ENCODE measurements at places on chromosomes 2 and 18. TPM values are rescaled to one million over a fixed set of nuclear protein-coding genes. Genes with fewer than 3 reads are reported as not detected.

DNA sequence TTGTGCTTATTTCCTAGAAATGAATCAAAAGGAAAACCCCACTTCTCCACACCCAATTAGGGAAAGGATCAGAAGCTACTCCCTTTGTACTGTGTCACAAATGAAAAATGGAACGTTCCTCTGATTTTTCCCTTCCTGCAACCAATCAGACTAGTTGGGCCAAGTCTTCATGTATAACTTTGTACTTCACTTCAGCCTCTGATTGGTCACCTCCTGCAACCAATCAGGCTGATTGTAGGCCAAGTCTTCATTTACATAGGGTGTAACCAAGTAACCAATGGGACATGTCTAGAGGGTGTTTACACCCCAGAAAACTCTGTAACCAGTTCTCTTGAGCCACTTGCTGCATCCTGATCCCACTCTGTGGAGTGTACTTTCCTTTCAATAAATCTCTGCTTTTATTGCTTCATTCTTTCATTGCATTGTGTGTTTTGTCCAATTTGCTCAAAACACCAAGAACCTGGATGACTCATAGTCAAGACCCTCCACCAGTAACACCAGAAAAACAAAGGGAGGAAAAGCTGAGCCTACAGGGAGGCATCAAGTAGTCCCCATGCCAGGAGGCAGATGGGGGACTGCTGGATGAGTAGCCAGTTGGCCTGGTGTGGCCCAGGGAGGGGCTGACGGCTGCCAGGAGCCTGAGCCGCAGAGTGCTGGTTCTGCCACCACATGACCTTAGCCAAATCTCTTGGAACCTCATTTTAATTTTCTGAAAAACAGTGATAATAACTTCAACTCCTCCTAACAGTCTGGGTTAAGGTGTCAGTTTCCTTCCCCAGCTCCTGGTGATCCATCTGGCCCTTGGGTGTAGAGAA lies 46.1 kb downstream of the SOWAHC start:
- H3K27ac ChIP-seq, result no peak overlapping the region
- H3K4me3 ChIP-seq, result no peak overlapping the region
- DNase-seq, result no peak
- H3K27me3 ChIP-seq, result no peaks in the 10 kb centered on the region
- no peaks in the 10 kb centered on the region for H3K36me3 ChIP-seq
- no peaks in the 10 kb centered on the region for H3K4me1 ChIP-seq

The IL36B gene
- not detected for polyA plus RNA-seq

- H3K4me3 ChIP-seq, result no peak overlapping the region
- DNase-seq, result no peak
- H3K4me1 ChIP-seq, result peaks cover 32% of the 10 kb centered on the region
- H3K27me3 ChIP-seq, result no peaks in the 10 kb centered on the region
These were observed 88.5 kb upstream of the RANBP2 start for GRCh38 chr2:108630567-108631405.

The HTR2B gene
- polyA plus RNA-seq, result 6.7 TPM

DNA sequence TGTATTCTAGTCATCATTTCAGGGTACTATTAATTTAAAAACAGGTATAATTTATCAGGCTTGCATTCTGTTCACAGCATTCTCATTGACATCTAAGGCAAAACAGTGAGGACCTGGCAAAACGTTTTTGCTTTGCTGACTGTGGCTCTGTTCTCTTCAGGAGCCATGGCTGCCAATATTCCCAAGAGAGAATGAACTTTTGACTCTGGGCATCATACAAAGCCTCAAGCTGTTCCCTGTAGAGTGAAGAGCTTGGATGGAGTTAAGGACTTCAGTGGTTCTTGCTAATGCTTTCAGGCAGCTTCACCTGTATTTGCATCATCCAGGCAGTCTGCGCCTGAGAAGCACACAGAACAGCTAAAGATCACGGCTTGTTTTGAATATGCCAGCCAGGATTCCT lies 65.9 kb upstream of the CAVIN2 start:
- peaks cover 2% of the 10 kb centered on the region for H3K27me3 ChIP-seq
- H3K27ac ChIP-seq, result no peak overlapping the region
- no peaks in the 10 kb centered on the region for H3K4me1 ChIP-seq
- no peak for DNase-seq

DNA sequence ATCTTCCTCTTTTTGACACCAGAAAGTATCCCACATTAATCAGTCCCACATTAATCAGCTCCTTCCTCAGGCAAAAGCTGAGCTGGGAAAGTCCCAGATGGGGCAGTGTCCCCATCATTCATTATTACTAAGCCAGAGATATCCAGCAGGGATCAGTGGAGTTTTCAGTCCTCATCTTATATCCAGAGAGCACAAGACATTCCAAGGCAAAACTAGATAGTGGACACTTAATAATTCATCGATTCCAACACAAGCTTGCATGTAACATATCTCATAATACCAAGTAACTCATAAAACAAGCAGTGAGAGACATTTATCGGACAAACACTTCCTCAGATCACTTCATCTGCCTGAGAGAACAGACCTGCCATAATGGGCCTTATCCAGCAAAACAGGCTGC lies 53.1 kb downstream of the MCFD2 start:
- H3K36me3 ChIP-seq, result no peaks in the 10 kb centered on the region
- H3K27me3 ChIP-seq, result peaks cover 3% of the 10 kb centered on the region
- H3K4me3 ChIP-seq, result no peak overlapping the region
- no peak for DNase-seq

DNA sequence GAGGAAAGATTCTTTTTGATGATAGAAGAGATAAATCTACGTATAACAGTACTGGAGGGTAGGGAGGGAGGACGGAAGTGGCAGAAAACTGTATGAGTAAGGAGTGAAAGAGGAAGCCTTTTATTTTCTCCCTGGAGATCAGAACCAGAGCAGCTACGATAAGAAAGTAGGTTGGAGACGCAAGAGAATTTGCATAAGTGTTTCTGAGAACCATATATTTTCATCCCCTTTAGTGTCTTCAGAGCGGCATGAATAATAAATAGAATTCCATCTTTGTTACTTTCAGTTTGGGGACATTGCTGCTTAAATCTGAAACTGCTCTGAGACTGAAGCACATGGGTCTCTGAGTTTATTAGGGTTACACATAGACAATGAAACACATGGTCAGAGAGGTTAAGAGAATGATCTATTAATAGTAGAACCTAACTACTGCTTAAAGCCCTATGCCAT lies 230.2 kb upstream of the TNP1 start:
- no peak overlapping the region for H3K4me3 ChIP-seq
- DNase-seq, result no peak
- H3K4me1 ChIP-seq, result no peaks in the 10 kb centered on the region
- no peaks in the 10 kb centered on the region for H3K36me3 ChIP-seq
- H3K27ac ChIP-seq, result no peak overlapping the region

- H3K27me3 ChIP-seq, result no peaks in the 10 kb centered on the region
- DNase-seq, result no peak
- H3K4me3 ChIP-seq, result no peak overlapping the region
- peaks cover 3% of the 10 kb centered on the region for H3K4me1 ChIP-seq
- H3K36me3 ChIP-seq, result no peaks in the 10 kb centered on the region
These were observed 92.4 kb upstream of the COPS8 start for GRCh38 chr2:236993286-236993685.

DNA sequence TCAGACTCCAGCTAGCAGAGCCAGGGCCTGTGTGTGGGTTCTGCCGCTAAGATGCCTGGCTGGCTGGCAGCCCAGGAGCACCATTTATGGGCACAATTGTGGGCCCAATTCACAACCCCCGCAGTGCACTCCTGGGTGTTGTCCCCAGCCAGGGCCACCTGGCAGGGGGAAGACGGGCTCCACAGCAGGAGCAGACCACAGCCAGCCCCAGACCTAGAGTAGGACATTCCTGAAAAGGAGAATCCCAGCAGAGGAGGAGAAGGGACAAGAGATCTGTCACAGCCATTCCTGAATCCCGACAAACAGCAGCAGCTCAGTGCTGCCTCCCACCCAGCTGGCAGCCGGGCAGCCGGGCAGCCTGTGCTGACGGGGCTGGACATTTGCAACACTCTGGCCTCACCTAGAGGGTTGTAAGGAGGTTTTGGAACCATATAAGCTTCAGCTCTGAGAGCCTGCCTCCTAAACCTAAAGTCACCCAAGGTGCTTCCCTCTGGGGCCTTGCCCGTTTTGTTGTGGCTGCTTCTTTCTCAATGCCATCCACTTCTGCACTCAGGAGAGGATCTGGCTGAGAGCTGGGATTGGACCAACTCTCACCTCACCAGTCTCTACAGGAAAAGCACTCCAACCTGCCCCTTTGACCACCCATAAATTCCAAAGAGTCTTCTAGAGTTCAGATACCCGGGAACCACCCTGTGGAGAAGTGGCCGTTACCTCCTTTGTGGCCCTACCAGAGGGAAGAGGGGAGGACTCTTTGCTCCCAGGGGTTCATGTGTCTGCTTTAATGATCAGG lies 4.1 kb upstream of the TMEM177 start:
- no peak overlapping the region for H3K27ac ChIP-seq
- H3K36me3 ChIP-seq, result no peaks in the 10 kb centered on the region
- no peaks in the 10 kb centered on the region for H3K27me3 ChIP-seq

GRCh38 chr2:128380061-128380889 lies 61.6 kb upstream of the HS6ST1 start:
- peaks cover 24% of the 10 kb centered on the region for H3K4me1 ChIP-seq
- no peaks in the 10 kb centered on the region for H3K36me3 ChIP-seq
- H3K27me3 ChIP-seq, result no peaks in the 10 kb centered on the region
- peak overlapping the region; percentile 15 for H3K27ac ChIP-seq
- H3K4me3 ChIP-seq, result no peak overlapping the region
- DNase-seq, result no peak

DNA sequence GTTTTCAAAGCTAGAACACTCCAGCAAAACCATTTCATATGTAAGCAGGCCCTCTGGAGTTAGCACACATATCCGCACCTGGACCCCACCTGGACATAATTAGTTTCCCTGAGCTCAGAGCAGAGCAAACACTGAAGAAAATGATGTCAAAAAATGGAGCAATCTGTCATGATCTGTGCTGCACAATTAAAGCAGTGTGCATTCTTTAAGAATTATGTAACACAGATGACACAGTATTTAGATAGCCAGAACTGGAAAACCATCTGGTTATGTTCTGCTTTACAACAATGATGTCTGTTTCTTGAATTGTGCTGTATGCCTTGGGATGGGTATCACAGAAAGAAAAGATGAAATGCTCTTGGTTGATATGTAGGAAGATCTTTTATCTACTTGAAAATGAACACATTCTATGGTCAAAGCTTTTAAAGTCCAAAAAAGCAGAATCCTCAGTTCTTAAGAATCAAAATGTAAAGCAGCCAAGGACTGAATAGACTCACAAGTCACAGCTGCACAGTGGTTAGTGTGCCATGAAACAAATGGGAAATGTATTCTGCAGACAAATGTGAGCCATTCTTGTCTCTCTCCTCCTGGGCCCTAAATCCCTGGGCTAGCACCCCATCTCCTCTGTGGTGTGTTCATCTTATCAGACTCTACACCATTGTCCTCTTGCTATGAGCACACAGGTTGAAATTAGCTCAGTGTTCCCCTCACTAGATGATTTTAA lies 36.8 kb downstream of the HRH4 start:
- H3K27me3 ChIP-seq, result no peaks in the 10 kb centered on the region
- no peak overlapping the region for H3K27ac ChIP-seq
- no peak for DNase-seq
- H3K4me3 ChIP-seq, result no peak overlapping the region

The OTOS gene
- polyA plus RNA-seq, result not detected

- H3K4me1 ChIP-seq, result no peaks in the 10 kb centered on the region
- H3K36me3 ChIP-seq, result no peaks in the 10 kb centered on the region
- DNase-seq, result no peak
- H3K4me3 ChIP-seq, result no peak overlapping the region
- H3K27ac ChIP-seq, result no peak overlapping the region
- H3K27me3 ChIP-seq, result peaks cover 27% of the 10 kb centered on the region
These were observed 265.5 kb downstream of the SRBD1 start for GRCh38 chr2:45345331-45346234.

The ACTG2 gene
- polyA plus RNA-seq, result 913 TPM

The ASB1 gene
- polyA plus RNA-seq, result 20.8 TPM

The BMP10 gene
- not detected for polyA plus RNA-seq

DNA sequence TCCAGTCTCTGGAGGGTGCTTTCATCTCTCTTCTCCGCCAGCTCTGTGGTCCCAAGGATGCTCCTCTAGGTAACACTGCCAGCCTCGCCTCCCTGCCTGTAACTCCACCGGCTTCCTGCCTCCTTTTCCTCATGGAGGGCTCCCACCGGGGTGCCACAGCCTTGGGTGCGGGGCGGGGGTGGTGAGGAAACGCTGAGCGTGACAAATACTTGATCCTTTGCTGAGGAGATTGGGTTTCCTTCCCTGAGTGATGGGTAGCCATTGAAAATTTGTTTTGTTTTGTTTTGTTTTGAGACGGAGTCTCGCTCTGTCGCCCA lies 25.1 kb downstream of the TIMM21 start:
- H3K27ac ChIP-seq, result no peak overlapping the region
- H3K4me3 ChIP-seq, result no peak overlapping the region
- H3K4me1 ChIP-seq, result no peaks in the 10 kb centered on the region
- no peaks in the 10 kb centered on the region for H3K36me3 ChIP-seq
- DNase-seq, result no peak

GRCh38 chr2:69936906-69937305 lies 22.0 kb downstream of the MXD1 start:
- H3K27ac ChIP-seq, result no peak overlapping the region
- H3K4me3 ChIP-seq, result no peak overlapping the region
- no peak for DNase-seq
- peaks cover 34% of the 10 kb centered on the region for H3K4me1 ChIP-seq

- no peaks in the 10 kb centered on the region for H3K27me3 ChIP-seq
- no peak overlapping the region for H3K27ac ChIP-seq
- no peaks in the 10 kb centered on the region for H3K36me3 ChIP-seq
- no peak overlapping the region for H3K4me3 ChIP-seq
These were observed 200.7 kb upstream of the TNP1 start for GRCh38 chr2:217060516-217060915.

All from large intestine (tissue), 12 donors.